ENCODE measurements at places on chromosomes 7 and 10.

DNA sequence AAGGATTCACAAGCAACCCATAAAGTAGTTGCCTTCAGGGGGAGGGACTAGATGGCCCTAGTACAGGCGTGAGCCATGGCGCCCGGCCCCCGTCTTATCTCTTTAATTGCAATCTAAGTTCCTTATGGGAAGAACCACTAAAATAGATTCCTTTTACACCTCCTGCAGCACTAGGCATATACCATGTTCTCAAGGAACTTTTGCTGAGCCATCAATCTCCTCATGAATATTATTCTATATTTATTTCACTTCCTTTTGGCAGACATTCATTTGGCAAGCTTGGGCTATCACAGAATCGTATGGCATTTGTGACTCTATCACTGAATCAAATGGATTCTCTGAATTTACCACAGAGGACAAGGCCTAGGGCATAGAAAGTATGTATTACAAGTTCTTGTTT lies 14.8 kb upstream of the DNAJC12 start:
- DNase-seq: no peak

DNA sequence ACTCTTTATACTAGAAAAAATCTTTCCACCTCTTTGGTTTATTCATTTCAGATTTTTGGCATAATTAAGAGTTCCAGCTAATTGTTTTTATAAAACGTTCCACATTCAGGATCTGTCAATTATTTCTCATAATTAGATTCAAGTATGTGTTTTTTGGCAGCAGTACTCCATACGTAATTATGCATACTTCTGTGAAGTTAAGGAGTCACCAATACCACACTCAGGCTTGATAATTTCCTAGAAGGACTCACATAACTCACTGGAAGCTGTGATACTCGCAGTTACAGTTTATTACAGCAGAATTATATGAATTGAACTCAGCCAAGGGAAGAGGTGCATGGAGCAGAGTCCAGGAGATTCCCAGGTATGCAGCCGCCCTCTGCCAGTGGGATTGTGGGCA lies 290.5 kb upstream of the AKR1E2 start:
- no peak for DNase-seq

GRCh38 chr7:77157446-77157845 lies 35.0 kb downstream of the CCDC146 start:
- DNase-seq: no peak

DNA sequence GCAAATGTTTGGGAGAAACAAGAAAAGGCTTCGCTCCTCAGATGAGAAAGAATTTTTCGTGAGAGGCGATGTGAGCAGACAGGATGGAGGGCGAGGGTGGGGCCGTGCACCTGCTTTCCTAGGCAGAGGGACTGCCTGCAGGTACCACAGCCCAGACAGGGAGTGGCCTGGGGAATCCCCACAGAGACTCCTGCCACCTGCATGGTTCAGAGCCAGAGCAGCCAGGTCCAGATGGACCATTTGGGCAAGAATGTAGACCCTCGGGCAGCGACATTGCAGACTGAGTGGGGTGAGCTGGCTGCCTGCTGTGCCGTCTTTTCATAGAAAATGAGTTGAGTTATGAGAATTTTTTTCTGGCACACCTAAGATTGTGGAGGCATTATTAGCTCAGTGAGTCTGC lies 216.8 kb downstream of the SNX10 start:
- DNase-seq: peak; percentile 80

DNA sequence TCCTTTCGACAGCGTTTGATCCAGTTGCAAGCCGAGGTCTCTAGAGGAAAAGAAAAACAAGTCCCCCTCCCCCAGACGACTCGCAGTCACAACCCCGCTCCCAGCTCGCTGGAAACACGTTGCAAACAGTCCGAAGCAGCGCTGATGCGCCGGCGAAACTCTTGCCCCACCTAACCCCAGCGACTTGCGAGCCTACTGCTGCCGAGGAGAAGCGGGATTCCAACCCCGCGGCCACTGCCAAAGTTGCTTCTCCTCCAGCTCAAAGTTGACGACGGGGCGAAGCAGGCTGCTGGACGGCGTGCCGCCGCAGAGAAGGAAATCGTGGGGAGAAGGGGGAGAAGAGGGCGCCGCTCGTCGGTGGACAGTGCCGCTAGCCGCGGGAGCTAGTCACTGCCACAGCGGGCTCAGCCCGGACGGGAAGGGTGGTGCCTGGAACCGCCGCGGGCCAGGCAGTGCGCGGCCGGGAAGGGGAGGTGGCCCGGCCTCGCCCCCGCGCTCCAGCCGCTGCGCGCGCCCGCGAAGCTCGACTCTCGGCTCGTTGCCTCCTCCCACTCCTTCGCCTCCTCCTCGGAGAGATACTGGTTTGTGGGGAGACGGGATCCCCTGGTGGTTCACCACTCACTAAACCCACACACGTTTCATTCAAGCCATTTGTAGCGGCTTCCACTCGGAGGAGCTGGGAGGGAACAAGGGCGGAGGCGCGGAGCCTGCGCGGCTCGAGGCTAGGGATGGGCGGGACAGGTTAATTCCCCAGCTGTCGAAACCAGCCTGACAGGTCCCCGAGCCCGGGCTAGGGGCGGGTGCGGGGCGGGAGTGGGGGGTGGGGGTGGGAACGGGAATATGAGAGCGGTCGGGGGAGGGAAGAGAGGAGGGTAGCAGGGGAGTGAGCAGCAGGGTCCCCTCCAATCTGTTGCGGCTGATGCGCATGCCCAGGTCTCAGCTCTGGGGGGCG lies at the start of gene GPR37:
TSS of gene GPR37 (minus strand) at position 392 of the 952 bp plus-strand sequence. CDS start 816 bp downstream, outside the sequence.
- DNase-seq: peak; percentile 91

DNA sequence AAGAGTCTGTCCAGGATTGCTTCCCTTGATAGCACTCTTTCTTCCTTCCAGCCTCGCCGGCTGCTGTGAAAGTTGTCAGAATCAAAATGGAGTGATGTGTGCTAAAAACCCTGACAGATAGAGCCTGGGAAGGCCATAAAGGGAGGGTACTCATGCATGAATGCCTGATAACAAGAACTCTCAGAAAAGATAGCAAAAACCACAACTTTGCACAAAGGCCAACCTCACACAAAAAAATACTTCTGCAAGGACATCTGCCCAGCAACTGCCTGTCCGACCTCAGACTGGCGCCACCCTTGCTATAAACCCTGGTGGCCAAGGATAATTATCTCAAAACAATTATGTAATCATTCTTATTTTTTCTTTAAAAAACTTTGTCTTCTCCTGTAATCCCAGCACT lies 133.2 kb upstream of the SVIL start:
- no peak for DNase-seq
